T-helper 2 cell treated with Interferon-gamma antibody and Interleukin-4, amounts not matched to agents 100 ng/mL and 5 ng/mL, for 36 hours (primary cell): ENCODE measurements at places on chromosomes 6 and 20. TPM values are rescaled to one million over a fixed set of nuclear protein-coding genes. Genes with fewer than 3 reads are reported as not detected.

SLC35D3 gene
- total RNA-seq = not detected in 2 replicates

TRIM10 gene
- total RNA-seq = 0.05 TPM in 1 of 2 replicates, not detected in the other

RBPJL gene
- total RNA-seq = not detected in 2 replicates

KHDC1L gene
- 0.32 TPM in 1 of 2 replicates, not detected in the other for total RNA-seq

MRAP2 gene
- total RNA-seq = not detected in 2 replicates

EYA2 gene
- 0.11 TPM in 1 of 2 replicates, not detected in the other for total RNA-seq

ANGPT4 gene
- not detected in 2 replicates for total RNA-seq

SDHAF4 gene
- total RNA-seq = 7.8 and 8.4 TPM in 2 replicates

DEFB113 gene
- total RNA-seq = not detected in 2 replicates

THEMIS gene
- 44.6 and 48.1 TPM in 2 replicates for total RNA-seq

SYNDIG1 gene
- not detected in 2 replicates for total RNA-seq
